GM12892 (cell line): ENCODE measurements at places on chromosomes 12 and 14.

DNA sequence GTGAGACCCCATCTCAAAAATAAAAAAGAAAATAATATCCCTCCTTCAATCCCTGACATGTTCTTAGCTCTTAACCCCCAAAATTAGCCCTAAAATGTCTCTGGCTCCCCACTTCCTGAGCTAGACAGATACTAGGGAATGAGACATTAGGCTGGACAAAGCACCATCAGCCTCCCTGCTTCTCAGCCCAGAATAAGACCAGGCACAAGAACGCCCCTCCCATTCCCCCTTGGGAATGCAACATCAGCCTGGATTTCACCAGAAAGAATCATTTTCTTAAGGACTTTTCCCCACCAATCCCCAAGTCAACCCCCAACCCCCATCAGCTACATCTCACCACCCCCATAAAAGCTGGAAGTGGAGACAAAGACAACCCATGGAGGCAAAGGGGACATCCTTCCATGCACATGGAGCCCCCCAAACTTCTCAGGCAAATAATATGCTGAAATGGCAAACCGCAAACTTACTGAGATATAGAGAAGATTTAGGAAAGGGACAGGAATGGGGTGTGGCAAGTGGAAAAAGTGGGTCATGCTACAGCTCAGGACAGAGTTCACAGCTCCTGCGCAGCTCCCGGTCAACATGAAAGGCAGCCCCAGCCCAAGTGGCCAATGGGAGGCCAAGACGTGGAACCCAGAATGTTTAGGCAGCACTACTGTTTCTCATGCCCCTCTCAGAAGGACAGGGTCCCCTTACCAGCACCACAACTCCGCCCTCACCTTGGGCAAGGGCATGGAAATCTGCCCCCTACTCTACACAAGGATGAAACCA is 2.7 kb downstream of the CHD4 start:
- no peak for DNase-seq

GRCh38 chr14:101217616-101218371 is 314.3 kb upstream of the RTL1 start:
- no peak for DNase-seq

DNA sequence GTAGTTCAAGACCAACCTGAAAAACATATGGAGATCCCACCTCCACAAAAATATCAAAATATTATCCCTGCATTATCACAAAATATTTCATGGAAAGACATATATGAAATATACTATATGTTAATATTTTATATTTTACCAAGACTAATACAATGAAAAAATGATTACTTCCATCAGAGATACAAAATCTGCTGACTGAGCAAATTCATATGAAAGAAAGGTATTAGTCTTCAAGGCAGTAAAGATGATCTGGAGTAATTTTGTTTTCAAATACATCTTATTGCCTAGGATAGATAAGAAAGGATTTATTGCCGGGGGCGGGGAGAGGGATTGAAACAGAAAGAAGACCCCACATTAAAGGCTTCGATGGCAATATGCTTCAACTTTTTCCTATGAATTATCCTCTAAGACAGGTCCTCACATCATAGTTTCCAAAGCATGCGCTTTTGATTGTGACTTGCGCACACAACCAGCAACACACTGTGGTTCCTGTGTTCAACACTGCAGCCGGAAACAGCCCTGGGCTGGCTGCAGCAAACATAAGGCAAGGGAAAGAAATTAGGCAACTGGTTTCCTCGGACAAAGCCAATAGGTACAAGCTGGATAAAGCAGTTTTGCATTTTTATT is 83.2 kb downstream of the SPPL3 start:
- no peak for DNase-seq

- DNase-seq = no peak
These were observed 141.3 kb downstream of the KLHL28 start for GRCh38 chr14:44820230-44820964.

GRCh38 chr14:91332171-91332985 is 85.2 kb downstream of the CCDC88C start:
- DNase-seq = no peak

- no peak for DNase-seq
These were observed 167.5 kb upstream of the NOVA1 start for GRCh38 chr14:26765301-26765700.

DNA sequence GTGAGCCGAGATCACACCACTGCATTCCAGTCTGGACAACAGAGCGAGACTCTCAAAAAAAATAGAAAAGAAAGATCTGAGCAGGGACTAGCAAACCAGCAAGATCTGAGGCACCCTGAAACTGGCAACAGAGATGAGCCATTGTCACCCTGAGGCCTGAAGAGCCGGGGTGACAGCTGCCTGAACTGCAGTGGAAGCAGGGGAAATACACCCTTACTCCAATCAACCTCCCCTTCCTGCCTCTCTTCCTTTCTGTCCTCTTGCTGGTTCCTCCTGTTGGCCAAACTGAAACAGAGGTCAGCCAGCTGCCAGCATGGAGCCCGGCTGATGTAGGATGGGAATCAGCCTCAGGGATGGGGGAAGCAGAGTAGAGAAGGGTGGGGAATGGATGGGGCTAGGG is 192.0 kb downstream of the CHST11 start:
- no peak for DNase-seq

- DNase-seq = no peak
These were observed 9.0 kb downstream of the GPR84 start for GRCh38 chr12:54355104-54355815.

GRCh38 chr14:75829316-75829715 is 152.5 kb downstream of the TGFB3 start:
- no peak for DNase-seq

GRCh38 chr14:34676516-34677211 is 37.7 kb downstream of the CFL2 start:
- DNase-seq = no peak

- DNase-seq = no peak
These were observed 106.5 kb downstream of the EML1 start for GRCh38 chr14:99899578-99900178.
